GM23248 (cell line): ENCODE measurements at places on chromosomes 1 and 21. TPM values are rescaled to one million over a fixed set of nuclear protein-coding genes. Genes with fewer than 3 reads are reported as not detected.
A peak's percentile ranks its signal among the peaks of the same experiment; 100 is the strongest.

COL6A2 gene
- total RNA-seq = 1,939 and 2,103 TPM in 2 replicates

IL20 gene
- total RNA-seq = 0.25 TPM in 1 of 2 replicates, not detected in the other

DNA sequence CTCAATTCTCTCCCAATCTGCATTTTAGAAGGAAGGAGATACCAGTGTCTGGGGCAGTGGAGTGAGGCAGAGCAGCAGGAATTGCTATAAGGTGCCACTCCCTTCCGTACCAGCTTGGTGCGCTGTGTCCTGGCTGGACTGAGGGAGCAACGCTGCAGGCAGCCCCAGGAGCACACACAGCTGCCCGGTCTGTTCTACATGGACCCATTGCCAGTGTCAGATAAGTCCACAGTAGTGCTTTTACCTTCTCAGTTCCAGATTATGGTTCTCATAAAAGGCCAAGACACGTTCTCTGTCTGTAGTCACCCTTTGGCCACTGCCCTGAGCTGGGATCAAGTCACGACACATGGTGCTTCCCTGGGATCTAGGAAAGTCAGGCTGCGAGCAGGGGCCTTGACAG is 44.1 kb upstream of the BARHL2 start:
- no peaks in the 10 kb centered on the region for H3K27me3 ChIP-seq
- no peaks in the 10 kb centered on the region for H3K36me3 ChIP-seq
- no peak overlapping the region for H3K4me3 ChIP-seq
- H3K27ac ChIP-seq = no peak overlapping the region
- DNase-seq = no peak

DNA sequence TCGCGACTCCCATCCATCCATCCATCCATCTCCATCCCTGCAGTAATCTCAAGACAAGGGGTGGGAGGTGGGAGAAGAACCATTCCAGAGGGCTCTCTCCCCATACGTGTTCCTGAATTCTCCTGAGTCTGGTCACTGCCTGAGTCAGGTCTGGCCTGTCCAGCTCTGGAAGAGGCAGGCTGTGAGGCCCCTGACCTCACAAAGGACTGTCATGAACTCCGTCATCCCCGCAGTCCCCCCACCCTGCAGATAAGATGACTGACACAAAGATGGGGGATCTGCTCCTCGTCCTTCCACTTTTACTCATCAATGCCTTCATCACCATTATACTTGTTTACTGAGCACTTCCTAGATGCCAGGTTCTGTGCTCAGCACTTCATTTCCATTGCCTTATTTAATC is 1.6 kb upstream of the MAP7D1 start:
- H3K27me3 ChIP-seq = no peaks in the 10 kb centered on the region
- DNase-seq = no peak
- no peaks in the 10 kb centered on the region for H3K36me3 ChIP-seq
- H3K4me1 ChIP-seq = peaks cover 45% of the 10 kb centered on the region
- H3K4me3 ChIP-seq = no peak overlapping the region

DNA sequence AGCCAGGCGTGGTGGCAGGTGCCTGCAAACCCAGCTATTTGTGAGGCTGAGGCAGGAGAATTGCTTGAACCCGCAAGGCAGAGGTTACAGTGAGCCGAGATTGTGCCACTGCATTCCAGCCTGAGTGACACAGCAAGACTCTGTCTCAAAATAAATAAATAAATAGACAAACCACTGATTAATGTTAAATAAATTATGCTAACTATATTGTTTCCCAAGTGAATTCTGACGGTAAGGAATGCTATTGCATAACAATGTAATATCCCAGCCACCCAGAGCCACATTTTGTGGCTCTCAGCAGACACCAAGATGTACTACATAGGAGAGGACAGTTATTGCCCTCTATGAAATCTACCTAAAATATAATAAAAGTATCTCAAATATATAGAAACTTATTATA is 55.4 kb downstream of the LPGAT1 start:
- H3K4me3 ChIP-seq = no peak overlapping the region
- H3K27ac ChIP-seq = no peak overlapping the region
- H3K27me3 ChIP-seq = no peaks in the 10 kb centered on the region
- DNase-seq = no peak

- no peak for DNase-seq
- H3K27me3 ChIP-seq = no peaks in the 10 kb centered on the region
- H3K4me1 ChIP-seq = no peaks in the 10 kb centered on the region
- H3K27ac ChIP-seq = no peak overlapping the region
These were observed 12.2 kb downstream of the NTNG1 start for GRCh38 chr1:107153014-107153413.

DNA sequence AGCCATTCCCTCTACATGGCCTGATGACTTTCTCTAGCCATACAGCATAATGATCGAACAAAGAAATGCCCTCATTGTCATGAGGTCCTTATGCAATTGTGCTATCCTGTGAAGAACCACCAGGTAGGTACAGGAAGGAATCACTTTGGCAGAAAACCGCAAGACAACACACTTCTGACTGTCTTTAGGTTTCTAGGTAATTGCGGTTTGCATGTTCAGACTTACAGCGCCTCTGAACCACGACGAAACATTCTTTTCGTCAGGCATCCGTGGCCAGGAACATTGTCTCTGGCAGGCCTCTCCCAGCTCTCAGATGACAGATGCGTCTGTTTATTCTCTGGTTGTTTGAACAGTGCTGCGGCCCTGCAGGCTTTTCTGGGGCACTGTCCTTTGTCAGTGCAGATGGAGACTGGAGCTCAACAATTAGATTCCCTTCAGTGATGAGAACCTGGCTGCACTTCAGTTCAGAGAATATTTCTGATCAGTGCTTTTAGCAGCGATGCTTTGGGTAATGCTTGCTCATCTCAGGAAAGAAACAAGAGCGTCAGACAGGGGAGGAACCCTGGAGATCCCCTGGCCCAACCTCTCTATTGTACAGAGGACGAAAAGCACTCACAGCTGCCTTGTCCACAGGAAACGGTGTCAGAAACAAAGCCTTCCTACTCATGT is 63.4 kb downstream of the B3GALT5 start:
- no peak overlapping the region for H3K27ac ChIP-seq
- H3K27me3 ChIP-seq = no peaks in the 10 kb centered on the region
- H3K4me1 ChIP-seq = no peaks in the 10 kb centered on the region
- H3K4me3 ChIP-seq = no peak overlapping the region
- no peaks in the 10 kb centered on the region for H3K36me3 ChIP-seq
- peak; percentile 44 for DNase-seq

GRCh38 chr1:228264090-228264829 is 56.4 kb downstream of the OBSCN start:
- H3K27me3 ChIP-seq = no peaks in the 10 kb centered on the region
- DNase-seq = no peak
- H3K27ac ChIP-seq = no peak overlapping the region

DNA sequence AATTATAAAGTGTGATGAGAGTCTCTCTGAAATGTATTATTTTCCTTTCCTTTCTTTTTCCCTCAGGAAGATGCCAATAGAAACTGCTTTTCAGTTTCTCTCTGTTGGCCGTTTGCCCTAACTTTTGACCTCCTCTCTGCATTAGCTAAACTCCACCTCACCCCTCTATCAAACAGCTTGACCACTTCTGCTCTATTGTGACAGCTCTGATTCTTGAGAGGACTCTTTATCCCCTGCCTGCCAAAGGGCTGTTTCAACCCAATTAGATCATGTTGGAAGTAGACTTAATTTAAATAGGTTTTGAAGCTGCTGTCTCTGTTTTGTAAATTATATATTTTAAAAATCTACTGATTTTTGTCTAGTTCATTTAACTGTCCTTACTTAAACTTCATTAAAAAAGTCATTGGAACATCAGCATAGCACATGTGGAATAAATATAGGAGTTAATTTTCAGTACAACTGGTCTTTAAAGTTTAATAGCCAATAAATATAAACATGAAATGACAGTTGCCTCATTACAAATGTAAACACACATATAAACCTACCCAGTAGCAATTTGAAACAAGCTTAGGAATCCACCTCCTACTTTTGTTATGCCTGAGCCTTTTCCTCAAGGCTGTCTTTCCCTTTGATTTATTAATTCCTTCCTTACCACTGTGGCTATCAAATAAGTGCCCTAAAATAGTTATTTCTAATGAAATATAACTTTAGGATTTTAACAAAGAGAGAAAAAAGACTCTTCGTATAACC is 152.0 kb downstream of the CHRM3 start:
- H3K36me3 ChIP-seq = no peaks in the 10 kb centered on the region
- no peaks in the 10 kb centered on the region for H3K4me1 ChIP-seq
- no peak for DNase-seq
- no peak overlapping the region for H3K27ac ChIP-seq
- no peak overlapping the region for H3K4me3 ChIP-seq

DNA sequence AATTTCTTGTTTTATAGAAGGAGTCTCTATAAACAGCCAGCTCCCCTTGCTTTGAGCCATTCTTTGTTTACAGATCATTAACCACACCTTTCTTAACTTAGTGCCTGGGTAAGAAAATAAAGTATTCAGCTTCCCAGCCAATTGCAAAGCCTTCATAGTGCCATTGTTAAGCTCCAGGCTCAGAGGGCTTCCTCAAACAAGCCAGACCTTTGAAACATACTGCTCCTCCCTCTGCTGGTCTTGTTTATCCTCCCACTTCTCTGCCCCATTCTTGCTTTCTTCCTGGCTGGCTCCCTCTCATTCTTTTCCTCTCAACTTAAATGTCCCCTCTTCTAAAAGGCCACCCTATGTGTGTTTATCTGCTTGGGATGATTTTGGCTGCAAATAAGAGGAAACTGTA is 319.4 kb upstream of the ST6GALNAC5 start:
- no peak for DNase-seq
- H3K36me3 ChIP-seq = no peaks in the 10 kb centered on the region
- no peak overlapping the region for H3K27ac ChIP-seq
- H3K27me3 ChIP-seq = no peaks in the 10 kb centered on the region

DNA sequence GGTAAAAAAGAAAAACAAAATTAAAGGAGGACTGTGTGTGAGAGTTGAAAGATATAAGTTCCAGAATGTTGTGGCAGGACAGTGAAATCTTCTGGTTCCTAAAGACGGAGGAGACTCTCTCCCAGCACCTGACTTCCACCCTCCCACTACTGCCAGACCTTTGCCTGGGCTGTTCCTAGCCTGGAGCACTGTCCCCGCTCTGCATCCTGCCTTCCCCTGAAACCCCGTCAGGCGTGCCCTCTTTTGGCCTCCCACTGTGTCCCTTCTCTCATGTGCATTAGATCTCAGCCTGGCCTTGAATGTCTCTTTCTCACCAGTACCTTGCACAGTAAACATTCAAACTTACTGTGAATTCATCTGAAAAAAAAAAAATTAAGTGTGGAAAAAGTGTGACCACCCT is 74.1 kb downstream of the VPS26C start:
- H3K4me1 ChIP-seq = peaks cover 8% of the 10 kb centered on the region; the same call in 1 of the 2 replicates
- no peaks in the 10 kb centered on the region for H3K27me3 ChIP-seq
- H3K4me3 ChIP-seq = no peak overlapping the region

DNA sequence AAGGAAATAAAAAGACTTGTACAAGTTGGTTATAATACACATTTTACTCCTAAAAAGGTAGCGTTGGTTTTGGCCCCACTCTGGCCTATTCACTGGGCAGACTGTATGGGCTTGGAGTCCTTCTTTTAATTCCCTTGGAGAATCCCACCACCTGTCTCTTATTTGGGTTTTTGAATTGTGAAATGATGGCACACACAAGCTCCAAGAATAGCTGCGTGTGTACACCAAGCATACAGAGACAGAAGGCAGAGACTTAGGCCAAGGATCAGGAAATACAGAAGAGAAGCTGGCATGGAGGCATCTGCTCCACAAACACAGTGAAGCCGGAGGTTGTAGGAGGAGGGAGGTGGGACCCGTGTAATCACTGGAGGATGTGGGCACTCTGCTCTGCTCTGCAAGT is 29.1 kb downstream of the DDR2 start:
- DNase-seq = no peak
- H3K4me3 ChIP-seq = no peak overlapping the region
- H3K4me1 ChIP-seq = peaks cover 63% of the 10 kb centered on the region

DNA sequence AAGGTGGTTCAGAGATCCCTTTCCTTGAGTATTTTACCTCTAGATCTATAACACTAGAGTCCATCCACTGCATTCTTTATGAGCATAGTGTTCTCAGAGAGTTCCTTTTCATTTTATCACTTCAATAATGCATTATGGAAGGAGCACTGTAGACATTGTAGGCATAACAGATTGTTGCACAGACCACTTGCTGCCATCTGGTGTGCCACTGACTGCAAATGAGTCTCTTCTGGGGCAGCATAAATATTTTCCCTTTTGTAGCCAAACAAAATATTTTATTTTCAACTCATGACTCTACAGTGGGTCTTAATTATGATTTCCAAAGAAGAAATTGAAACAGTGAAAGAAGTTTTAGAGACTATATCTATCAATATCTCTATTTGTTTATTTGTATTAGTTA is 290.4 kb downstream of the OLFM3 start:
- no peaks in the 10 kb centered on the region for H3K4me1 ChIP-seq
- DNase-seq = no peak
- H3K4me3 ChIP-seq = no peak overlapping the region
- no peak overlapping the region for H3K27ac ChIP-seq
- H3K36me3 ChIP-seq = no peaks in the 10 kb centered on the region

DNA sequence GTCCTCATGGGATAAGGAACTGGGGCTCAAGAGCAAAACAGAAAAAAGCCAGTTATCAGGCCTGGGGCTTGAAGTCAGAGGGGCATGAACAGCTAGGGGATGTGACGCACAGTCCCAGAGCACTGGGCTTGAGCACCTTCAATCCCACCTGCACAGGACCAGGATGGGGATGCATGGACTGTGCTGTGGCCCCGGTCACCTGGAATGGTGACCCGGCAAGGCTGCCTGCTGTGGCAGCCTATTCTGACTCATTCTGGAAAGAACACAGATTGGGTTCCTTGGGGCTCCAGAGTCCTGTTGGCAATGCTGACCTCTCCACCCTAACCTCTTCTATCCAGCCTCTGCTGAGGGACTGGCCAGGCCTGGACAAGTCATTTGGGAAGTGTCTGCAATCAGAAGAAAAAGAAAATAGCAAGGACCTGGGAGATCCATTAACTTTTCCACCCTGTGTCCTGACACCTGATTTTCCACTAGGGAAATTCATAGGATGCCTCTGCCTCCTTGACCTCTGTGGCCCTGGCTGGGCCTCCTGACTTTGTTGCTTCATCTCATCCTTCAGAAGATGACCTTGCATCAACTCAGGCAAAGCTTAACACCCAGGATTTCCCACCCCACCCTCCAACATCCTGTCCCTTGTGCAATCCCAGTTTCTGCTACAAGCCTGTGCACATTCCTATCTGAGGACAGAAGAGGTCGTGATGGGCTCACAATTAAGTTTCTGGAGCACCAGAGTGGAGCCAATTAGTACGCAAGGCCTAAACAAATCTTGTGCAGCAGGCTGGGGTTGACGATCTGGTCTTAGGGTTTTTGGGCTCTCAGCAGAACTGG is 17.9 kb upstream of the FMOD start:
- no peaks in the 10 kb centered on the region for H3K36me3 ChIP-seq
- H3K4me1 ChIP-seq = peaks cover 12% of the 10 kb centered on the region
- peak; percentile 87 for DNase-seq
- H3K27me3 ChIP-seq = no peaks in the 10 kb centered on the region

- H3K27ac ChIP-seq = no peak overlapping the region
- H3K27me3 ChIP-seq = no peaks in the 10 kb centered on the region; the same call in 1 of the 2 replicates
- no peaks in the 10 kb centered on the region for H3K4me1 ChIP-seq
These were observed 140.8 kb upstream of the RAB4A start for GRCh38 chr1:229130028-229130668.
